Activated CD4-positive, alpha-beta T cell treated with anti-CD3 and anti-CD28 coated beads, Interleukin-2, amount 10 ng/mL, durations not matched to agents 24 days and 14 days (primary cell): ENCODE measurements at places on chromosomes 11 and 22. TPM values are rescaled to one million over a fixed set of nuclear protein-coding genes. Genes with fewer than 3 reads are reported as not detected.

DNA sequence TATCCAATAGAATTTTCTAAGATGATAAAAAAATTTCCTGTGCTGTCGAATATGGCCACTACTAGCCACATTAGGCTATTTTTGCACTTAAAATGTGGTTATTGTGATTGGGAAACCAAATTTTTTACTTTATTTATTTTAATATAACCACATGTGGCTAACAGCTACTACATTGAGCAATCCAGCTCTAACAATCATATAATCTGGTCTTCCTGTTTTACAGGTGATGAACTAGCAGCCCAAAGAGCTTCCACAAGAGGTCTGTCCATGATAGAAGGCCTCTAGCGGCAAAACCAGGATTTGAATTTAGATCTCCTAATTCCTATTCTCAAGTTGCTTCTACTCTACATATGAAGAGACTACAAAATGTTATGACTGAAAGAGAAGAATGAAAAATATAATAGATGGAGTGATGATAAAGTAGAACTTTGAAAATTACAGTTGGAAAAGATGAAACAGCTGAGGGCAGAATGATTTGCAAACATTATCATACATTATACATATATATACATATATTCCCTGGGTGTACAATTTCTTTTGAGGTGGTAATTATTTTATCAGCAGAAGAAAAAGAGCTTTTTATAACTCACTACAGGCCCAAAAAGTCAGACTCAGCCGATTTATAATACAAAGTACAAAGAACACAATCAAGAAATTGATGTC, 363.5 kb upstream of the PITPNB start:
- H3K27me3 ChIP-seq, result peaks cover 1% of the 10 kb centered on the region
- no peak overlapping the region for H3K4me3 ChIP-seq
- H3K36me3 ChIP-seq, result no peaks in the 10 kb centered on the region
- no peak overlapping the region for H3K27ac ChIP-seq
- H3K4me1 ChIP-seq, result peaks cover 2% of the 10 kb centered on the region
- no peak for DNase-seq

Gene OR4D6
- total RNA-seq, result not detected in 2 replicates

Gene LRRC55
- total RNA-seq, result not detected in 2 replicates

- peak overlapping the region; percentile 72 for H3K27ac ChIP-seq
- DNase-seq, result no peak
- H3K36me3 ChIP-seq, result no peaks in the 10 kb centered on the region
- H3K4me3 ChIP-seq, result peak overlapping the region; percentile 8
These were observed 66.6 kb upstream of the RDX start for GRCh38 chr11:110362971-110363509.

- DNase-seq, result peak; percentile 91
- H3K27ac ChIP-seq, result peak overlapping the region; percentile 30
- H3K4me1 ChIP-seq, result peaks cover 37% of the 10 kb centered on the region
- peaks cover 9% of the 10 kb centered on the region for H3K36me3 ChIP-seq
These were observed 119.5 kb downstream of the ENTHD1 start for GRCh38 chr22:39773976-39774539.

Gene ADAMTS15
- 0.02 TPM in 1 of 2 replicates, not detected in the other for total RNA-seq

DNA sequence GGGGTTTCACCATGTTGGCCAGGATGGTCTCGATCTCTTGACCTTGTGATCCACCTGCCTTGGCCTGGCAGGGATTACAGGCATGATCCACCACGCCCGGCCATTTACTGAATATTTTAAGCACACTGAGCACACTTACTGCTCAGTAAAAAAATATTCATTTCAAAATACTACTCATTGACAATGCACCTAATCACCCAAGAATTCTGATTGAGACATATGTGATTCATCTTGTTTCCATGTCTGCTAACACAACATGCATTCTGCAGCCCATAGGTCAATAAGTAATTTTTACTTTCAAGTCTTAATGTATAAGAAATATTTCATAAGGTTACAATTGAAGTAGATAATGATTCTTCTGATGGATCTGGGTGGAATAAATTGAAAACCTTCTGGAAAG, 4.2 kb upstream of the OR52J3 start:
- no peaks in the 10 kb centered on the region for H3K36me3 ChIP-seq
- H3K4me1 ChIP-seq, result no peaks in the 10 kb centered on the region
- DNase-seq, result no peak
- no peak overlapping the region for H3K27ac ChIP-seq

GRCh38 chr11:73095613-73096012, 46.5 kb downstream of the FCHSD2 start:
- peaks cover 5% of the 10 kb centered on the region for H3K4me1 ChIP-seq
- H3K36me3 ChIP-seq, result peaks cover 30% of the 10 kb centered on the region

Gene THY1
- 1.6 and 1.8 TPM in 2 replicates for total RNA-seq

Gene PLEKHA7
- total RNA-seq, result 16.7 and 20.7 TPM in 2 replicates

DNA sequence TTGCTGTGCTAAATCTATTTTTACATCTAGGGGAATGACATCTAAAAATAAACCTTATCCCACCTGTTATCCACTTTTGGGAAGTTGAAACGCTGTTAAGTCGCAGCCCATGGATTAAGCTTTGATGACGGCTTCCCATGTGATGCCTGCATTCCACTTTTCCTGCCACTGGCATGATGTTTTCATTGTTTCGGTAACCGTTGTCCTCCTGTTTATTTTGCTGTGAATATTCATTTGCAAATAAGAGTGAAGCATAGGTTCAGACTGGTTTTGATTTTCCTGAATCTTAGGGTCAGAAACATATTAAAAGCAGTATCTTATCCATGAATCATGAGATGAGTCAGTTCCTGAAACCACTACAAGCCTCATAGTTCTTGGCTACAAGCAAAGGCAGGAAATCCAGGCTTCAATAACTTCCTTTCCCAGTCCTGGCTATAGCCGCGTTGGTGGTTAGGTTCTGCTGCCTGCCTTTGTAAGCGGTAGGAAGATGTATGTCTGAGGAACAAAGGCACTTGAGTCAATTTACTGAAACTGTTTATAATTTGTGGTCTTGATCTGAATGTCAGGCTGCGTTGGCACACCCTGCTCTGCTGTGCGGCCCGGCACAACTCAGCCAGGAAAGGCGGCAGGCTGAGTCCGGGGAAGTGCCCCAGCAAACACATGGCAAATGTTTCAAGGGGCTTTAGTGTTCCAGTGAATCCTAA, 19.4 kb downstream of the TEAD1 start:
- DNase-seq, result peak; percentile 58
- H3K36me3 ChIP-seq, result no peaks in the 10 kb centered on the region
- H3K4me1 ChIP-seq, result peaks cover 11% of the 10 kb centered on the region
- H3K27ac ChIP-seq, result no peak overlapping the region
- H3K27me3 ChIP-seq, result peaks cover 72% of the 10 kb centered on the region
- no peak overlapping the region for H3K4me3 ChIP-seq
